ENCODE measurements at places on chromosomes 11 and 22.

DNA sequence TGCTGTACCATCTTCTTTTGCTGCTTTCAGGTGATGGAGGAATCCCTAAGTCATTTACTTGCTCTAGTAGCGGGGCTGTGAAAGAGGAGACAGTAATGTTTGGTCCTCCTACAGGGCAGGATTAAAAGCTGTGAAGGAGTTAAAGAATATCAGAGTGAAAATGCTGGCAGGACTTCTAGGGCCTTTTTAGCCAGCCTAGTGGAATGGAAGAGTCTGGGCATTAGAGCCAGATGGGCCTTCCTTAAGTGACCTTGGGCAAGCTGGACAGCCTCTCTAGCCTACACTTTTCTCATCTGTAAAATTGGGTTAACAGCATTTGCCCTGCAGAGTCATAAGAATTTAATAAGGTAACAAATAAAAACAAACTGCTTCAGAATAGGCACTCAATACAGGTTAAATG, 114.7 kb downstream of the RBFOX2 start:
- DNase-seq = no peak

DNA sequence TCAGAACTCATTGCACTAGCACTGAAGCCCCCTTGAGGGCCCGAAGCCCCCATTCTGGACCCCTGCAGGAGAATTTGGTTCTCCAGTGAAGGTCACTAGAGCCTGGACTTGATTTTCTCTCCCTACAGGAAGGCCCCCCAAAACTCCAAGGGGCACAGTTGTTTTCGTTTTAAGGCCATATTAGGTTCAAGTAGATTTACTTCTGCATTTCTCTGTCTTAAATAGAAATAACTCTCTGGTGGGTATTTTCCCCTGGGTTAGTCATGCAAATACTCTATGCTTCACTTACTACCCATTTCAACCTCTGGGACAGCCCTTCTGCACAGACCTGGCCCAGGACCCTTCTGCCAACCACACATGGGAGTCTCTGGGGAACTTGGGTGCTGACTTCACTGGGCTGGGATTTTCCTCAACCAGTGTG, 41.6 kb downstream of the WEE1 start:
- DNase-seq = no peak

- DNase-seq = peak; percentile 94
Observed at GRCh38 chr22:40396882-40397281, 26.5 kb downstream of the SGSM3 start.

DNA sequence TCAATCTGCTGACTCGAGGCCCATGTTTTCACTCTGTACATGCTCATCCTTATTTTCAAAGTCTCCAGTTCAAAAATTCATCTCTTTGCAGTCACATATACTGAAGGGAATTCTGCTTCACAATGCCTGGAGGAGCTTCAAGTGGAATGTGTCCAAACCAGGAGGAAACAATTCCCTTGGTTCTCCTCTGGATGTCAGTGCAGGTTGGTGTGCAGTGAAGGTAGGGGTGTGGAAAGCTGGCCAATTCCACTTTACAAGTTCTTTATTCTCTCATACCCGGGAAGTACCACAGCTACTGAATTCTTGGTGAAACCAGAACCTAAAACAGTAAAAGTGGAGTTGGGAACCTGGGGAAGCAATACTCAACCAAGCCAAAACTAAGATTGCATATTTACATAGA, 57.3 kb downstream of the BDNF start:
- DNase-seq = no peak

DNA sequence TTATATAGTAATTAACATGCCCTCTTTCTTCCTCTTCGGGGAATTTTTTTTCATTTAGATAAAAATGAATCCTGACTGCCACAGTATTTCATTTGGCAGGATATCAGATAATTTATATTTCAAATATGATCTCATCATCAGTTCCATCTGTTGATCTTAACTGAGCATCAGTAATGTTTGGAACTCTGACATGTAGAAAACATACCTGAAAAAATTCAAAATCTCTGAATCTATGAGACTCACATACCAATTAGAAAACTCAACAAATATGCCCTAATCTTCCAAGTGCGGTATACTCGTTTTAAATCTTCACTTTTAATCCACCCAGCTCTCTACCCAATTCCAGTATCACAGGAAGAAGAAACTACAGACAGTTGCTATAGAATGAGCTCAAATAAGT, 161.9 kb downstream of the MSANTD4 start:
- DNase-seq = no peak

- no peak for DNase-seq
Observed at GRCh38 chr11:116502641-116503061, 270.1 kb downstream of the BUD13 start.

GRCh38 chr22:46969491-46969890, 207.0 kb downstream of the TBC1D22A start:
- no peak for DNase-seq

GRCh38 chr11:126421271-126421671, 65.8 kb downstream of the ST3GAL4 start:
- no peak for DNase-seq

GRCh38 chr11:119378851-119379465, 2.5 kb downstream of the USP2 start:
- no peak for DNase-seq

DNA sequence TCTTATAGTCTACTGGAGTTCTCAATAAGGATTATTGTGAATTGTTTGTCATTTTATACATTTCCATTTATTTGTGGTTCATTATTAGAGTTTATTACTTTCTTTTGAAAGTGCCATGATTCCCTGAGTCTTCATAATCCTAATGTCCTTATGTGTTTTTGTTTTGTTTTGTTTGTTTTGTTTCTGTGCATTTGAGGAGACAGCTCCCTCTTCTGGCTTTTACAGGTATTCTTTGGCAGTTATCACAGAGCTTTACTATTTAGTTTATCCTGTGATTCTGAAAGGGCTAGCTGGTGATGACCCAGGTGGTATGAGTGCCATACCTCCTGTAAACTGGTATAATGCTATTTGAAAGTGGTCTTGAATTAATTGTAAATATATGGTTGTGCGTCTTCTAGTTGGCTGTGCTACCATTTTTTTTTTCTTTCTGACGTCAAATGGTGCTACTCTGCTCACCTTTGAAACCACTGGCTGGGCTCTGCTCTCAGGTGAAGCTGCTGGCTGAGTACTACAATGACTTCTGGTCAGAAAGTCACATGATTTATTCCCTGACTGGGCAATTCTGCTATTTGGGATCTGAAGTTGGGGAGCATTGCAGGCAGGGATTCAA, 751.2 kb downstream of the JRKL start:
- no peak for DNase-seq

DNA sequence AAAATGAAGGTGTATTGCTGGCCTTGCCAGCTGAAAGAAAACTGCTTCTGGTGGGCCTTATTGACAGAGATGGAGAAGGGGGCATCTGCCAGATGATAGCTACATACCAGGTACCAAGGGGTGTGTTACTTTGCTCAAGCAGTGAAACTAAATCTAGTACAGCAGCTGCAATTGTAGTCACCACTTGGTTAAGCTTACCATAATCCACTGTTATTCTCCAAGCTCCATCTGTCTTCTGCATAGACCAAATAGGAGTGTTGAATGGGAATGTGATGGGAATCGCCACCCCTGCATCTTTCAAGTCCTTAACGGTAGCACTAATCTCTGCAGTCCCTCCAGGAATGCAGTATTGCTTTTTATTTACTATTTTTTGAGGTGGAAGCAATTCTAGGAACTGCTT, 45.8 kb upstream of the LIN7C start:
- DNase-seq = no peak

DNA sequence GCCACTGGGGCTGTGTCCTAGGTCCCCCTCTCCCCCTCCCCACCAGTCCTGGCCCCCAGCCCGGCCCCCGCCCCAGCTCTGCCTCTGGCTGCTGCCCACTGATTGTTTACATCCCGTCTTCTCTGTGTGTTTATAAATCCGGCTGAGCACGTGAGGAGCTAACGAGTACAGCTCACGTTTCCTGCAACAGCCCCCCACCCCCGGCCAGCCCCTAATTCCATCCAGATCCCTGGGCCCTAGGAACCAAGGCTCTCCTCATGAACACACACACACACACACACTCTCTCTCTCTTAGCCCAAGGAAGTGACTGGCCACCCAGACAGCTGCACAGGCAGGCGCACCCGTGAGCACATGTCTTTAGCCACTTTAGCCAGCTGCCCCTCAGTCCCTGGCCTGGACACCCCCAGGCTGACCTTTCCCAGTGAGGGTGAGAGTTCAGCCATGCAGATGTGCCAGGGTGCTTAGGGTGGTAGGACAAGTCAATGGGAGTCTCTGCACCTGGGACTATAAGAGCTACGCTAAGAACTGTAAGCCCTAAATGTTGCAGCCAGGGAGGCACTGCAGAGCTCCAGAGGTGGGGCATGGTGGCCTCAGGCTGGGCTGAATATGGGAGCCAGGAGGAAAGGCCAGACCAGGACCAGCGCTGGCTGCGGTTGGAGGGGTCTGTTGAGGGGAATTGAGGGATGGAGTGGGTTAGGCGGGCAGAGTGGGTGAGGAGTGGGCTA, 2.9 kb downstream of the CLCF1 start:
- DNase-seq = no peak

- DNase-seq = no peak
Observed at GRCh38 chr22:44620129-44620840, 81.7 kb upstream of the PRR5 start.

DNA sequence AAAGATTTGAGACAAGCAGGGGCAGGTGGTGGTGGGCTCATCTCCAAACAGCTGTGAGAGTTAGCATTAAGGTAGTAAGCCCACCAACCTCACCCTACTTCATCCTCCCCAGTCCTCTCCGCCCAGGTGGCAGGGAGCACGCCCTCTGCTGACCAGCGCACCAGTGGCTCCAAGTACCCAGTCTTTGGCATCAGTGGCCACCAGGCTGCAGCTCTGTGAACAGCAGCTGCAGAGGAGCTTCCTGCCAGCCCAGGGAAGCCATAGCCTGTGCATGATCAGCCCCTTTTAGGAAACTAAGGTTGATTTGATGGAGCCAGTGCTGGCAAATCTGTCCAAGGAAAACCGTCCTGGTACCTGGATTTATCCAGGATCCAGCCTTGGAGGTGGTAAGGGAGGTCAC, 21.7 kb downstream of the CAVIN3 start:
- DNase-seq = no peak

GRCh38 chr11:71304491-71304890, 52.1 kb upstream of the SHANK2 start:
- no peak for DNase-seq

DNA sequence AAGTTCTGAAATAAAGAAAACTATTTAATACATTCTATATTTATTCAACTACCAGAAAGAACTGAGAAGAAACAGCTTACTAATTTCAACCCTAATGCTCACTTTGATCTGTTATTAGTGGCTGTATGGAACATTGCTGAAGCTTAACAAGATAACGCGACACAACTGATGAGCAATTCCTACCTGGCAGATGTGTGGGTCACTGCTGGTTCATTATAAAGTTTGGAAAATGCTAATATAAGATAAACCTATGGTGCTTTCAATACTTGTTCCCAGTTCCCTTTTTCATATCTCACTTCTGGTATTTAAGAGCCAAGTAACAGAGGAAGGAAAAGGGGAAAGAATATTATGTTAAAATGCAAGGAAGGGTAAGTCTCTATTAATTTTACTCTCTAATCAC, 10.5 kb downstream of the CTSC start:
- DNase-seq = no peak

- DNase-seq = peak; percentile 42
Observed at GRCh38 chr11:10454878-10455631, at the start of gene AMPD3. AMPD3 (plus strand) TSS chr11:10455264; CDS start chr11:10461520, 6,256 bp downstream.

- DNase-seq = no peak
Observed at GRCh38 chr11:21927628-21928027, 265.3 kb upstream of the ANO5 start.

DNA sequence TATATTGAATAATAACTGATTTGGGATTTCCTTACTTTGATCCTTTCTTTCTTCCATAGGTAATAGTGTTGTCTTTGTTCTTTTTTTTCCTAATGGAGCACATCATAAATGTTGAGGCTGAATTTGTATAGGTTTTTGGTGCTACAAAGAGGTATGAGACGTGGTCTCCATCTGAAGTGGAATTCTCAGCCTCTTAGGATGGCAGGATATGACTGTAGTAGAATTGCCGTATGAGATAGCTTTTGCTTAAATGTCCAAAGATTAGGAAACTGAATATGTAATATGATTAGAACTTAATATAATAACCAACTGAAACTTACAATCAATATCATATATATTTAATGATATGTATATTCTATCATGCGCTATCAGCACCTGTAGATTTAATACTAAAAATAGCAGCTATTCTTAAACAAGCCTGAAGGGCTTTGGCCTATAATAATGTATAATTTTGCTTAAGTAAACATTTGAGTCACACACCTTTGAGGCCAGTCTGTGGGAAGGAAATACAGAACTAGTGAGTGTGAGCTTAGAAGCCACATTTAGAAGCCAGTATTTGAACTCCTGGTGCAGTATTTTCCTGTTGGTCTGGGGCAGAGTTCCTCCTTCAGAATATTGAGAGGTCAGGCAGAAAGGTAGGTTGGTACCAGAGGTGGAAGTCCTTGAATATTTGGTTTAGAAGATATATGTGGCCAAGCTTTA, 62.6 kb downstream of the SWAP70 start:
- no peak for DNase-seq

GRCh38 chr11:99632969-99633368, 612.2 kb downstream of the CNTN5 start:
- DNase-seq = no peak

- DNase-seq = no peak
Observed at GRCh38 chr11:133677387-133677786, 145.1 kb upstream of the OPCML start.

DNA sequence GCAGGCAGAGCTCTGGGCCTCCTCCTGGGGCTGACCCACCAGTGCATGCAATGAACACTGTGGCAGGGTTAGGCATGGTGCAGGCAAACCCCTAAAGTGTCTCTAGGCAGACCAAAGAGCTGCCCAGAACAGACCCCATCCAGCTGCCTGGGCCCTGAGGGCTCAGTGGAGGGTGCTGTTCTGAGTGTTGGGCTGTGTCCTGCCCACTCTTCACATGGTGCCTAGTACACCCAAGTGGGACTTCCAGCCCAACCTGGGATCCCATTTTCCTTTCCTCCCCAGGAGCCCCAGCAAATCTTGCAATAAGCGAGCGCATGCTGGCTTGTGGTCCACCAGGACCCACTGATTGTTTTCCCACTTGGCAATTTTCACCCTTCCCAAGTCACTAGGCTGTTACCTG, 26.4 kb downstream of the ARVCF start:
- no peak for DNase-seq

- no peak for DNase-seq
Observed at GRCh38 chr22:22059291-22060002, 76.9 kb upstream of the TOP3B start.

- DNase-seq = peak; percentile 83
Observed at GRCh38 chr11:74929431-74930363, 19.2 kb downstream of the XRRA1 start.

GRCh38 chr11:79402912-79403311, 37.9 kb downstream of the TENM4 start:
- no peak for DNase-seq

- no peak for DNase-seq
Observed at GRCh38 chr11:21072558-21072957, 403.2 kb downstream of the NELL1 start.

GRCh38 chr22:22410121-22410520, 98.4 kb downstream of the ZNF280B start:
- DNase-seq = no peak

Measured in prostate gland (tissue), 2 donors.